ENCODE measurements at places on chromosomes 11 and 22.

DNA sequence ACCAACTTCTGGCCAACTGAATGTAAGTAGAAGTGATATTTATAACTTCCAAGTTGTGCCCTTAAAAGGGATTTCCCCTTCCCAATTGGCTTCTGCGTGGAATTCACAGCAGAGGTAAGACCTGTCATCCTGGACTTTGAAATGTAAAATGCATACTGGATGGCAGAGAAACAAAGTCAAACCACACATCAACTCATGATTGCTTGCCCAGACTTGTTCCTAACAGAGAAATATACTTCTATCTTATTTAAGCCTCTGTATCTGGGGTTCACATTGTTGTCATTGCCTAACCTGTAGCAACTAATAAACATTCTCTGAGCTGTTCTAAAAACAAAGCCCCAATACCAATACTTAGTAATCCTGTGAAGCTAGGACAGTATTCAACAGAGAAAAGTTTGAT, 6.2 kb downstream of the ME3 start:
- no peak for DNase-seq

DNA sequence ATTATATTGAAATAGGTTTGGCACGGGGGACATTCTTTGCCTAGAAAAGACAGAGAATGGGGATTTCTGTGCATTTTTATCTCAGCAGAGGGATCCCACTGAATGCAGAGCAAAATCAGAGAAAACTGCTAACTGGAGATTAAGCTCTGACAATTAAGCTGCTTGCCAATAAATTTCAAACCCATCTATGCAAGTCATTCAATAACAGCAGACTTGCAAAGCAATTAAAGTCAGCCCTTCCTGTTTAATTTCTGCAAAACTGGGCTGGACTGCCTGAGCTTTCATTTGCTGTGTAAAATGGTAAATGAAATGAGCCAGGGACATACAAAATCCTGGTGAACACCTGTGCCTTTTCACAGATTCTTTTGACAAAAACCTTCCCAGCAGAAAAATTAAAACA, 1273.9 kb upstream of the CNTN5 start:
- no peak for DNase-seq

DNA sequence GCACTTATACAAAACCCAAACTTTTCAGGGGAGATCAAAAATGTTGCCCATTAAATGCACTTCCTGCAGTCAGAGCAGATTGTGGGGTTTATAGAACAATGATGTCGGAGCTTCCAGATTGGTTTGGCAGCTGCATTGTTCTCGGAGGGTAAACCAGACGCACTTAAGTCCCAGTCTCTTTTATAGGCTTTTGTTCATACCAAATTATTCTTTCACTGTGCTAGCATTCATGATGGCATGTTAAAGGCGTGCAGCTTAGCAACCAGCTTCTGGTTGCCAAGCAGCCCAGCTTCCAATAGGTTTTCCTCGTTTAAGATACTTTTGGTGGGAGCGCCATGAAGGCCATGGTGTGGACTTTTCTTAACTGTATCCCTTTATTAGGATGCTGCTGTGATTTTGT, 40.9 kb downstream of the ZC3H12C start:
- no peak for DNase-seq

GRCh38 chr22:30045901-30046715, 34.2 kb upstream of the HORMAD2 start:
- DNase-seq = no peak

DNA sequence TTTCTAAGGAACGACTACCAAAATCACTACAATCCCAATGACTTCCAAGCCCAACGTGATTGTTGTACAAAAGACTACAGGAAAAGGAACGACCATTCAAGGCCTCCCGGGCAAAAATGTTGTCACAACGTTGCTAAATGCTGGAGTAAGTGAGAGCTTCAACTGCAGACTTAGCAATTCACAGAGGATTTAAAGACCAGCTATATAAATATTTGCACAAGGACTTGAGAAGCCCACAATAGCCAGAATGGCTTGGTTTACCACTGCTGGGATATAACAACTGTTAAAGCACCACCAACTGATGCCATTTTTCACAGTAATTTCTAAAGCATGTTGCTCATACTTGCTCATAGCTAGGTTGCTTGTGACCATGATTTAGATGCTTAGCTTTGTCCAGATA, 78.3 kb downstream of the EMSY start:
- no peak for DNase-seq

- DNase-seq = no peak
Measured at GRCh38 chr22:48151641-48152040, 1389.2 kb downstream of the TBC1D22A start.

All from stimulated activated CD8-positive, alpha-beta memory T cell treated with anti-CD3 and anti-CD28 coated beads, Interleukin-4, amount 100 ng/mL, for 4 hours (primary cell).